BJ (cell line): ENCODE measurements at places on chromosomes 6 and 20.

GRCh38 chr6:129863664-129864063 is 2.5 kb upstream of the TMEM244 start:
- DNase-seq = no peak

- DNase-seq = no peak
These were observed 890.3 kb downstream of the C6orf118 start for GRCh38 chr6:164419099-164419498.

- DNase-seq = no peak
These were observed 108.0 kb downstream of the FIG4 start for GRCh38 chr6:109799129-109799528.

- no peak for DNase-seq
These were observed 2.4 kb upstream of the FOXA2 start for GRCh38 chr20:22586645-22587310.

GRCh38 chr20:25176184-25176583 is 19.3 kb upstream of the ENTPD6 start:
- DNase-seq = no peak

DNA sequence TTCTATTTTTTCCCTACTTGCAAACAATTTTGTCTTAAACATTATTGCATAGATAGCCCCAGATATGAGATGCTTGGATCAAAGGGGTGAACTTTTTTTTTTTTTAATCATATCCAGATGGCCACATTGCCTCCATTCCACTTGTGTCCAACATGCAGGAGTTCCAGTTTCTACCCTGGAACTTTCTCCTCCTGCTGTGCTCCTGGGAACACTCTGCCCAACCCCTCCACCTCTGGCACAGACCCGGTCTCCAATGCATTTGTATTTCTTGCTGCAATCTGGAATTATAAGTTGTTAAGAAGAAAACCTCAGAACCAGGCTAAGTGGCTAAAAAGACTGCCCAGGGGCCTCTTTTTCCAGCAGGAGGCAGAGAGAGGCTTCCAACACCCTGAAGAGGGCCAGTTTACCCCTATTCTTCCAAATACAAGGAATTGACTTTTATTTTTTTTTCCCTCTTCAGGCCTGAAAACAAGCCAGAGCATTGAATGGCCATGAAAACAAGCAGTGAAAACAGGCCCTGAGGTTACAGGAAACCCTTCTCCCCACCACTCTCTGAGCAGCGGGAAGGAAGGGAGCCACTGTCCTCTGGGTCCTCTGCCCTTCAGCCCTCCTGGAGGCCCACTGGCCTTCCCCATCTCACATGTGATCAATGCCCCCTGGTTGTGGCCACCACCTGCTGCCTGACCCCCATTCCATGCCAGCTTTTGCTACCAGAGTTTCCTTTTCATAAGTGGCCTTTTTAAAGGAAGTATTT is 44.3 kb downstream of the PDYN start:
- DNase-seq = no peak
